Upper lobe of left lung (tissue), 6 donors: ENCODE measurements at places on chromosomes 2 and 18. TPM values are rescaled to one million over a fixed set of nuclear protein-coding genes. Genes with fewer than 3 reads are reported as not detected.

GRCh38 chr2:66275984-66276383, 158.9 kb upstream of the MEIS1 start:
- H3K4me1 ChIP-seq = no peaks in the 10 kb centered on the region
- H3K4me3 ChIP-seq = no peak overlapping the region
- no peak overlapping the region for H3K27ac ChIP-seq
- no peaks in the 10 kb centered on the region for H3K36me3 ChIP-seq

GRCh38 chr2:210599476-210599875, 43.1 kb downstream of the CPS1 start:
- H3K27ac ChIP-seq = no peak overlapping the region
- no peak for DNase-seq

The VPS54 gene
- total RNA-seq = 21.8 TPM

GRCh38 chr2:141508806-141509595, 621.8 kb downstream of the LRP1B start:
- no peaks in the 10 kb centered on the region for H3K36me3 ChIP-seq
- no peak overlapping the region for H3K27ac ChIP-seq
- H3K4me1 ChIP-seq = no peaks in the 10 kb centered on the region
- no peaks in the 10 kb centered on the region for H3K27me3 ChIP-seq
- DNase-seq = no peak

The EVX2 gene
- total RNA-seq = not detected

The TRIM43 gene
- not detected for total RNA-seq

DNA sequence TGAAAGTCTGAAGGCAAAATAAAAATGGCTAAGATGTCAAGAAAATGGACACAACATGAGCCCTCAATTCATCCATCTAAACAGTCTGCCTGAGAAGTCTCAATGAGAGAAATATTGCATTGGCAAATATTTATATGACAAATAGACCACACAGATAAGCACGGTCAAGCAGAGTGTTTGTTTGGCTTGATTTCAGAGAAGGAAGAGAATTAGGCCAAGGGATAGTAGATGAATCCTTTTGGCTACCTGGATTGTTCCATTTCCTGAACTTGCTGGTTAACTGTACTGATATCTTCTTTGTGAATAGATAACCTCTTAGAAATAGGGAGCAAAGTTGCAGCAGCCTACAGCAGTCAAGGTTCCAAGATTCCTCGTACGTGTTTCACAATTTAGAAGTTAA, 129.6 kb downstream of the RBMS1 start:
- no peaks in the 10 kb centered on the region for H3K27me3 ChIP-seq
- no peak overlapping the region for H3K4me3 ChIP-seq
- no peak overlapping the region for H3K27ac ChIP-seq
- H3K36me3 ChIP-seq = no peaks in the 10 kb centered on the region
- peaks cover 49% of the 10 kb centered on the region for H3K4me1 ChIP-seq

The OR6B3 gene
- not detected for total RNA-seq

- H3K4me1 ChIP-seq = no peaks in the 10 kb centered on the region
- H3K27me3 ChIP-seq = no peaks in the 10 kb centered on the region
- H3K27ac ChIP-seq = no peak overlapping the region
- no peaks in the 10 kb centered on the region for H3K36me3 ChIP-seq
- no peak overlapping the region for H3K4me3 ChIP-seq
- DNase-seq = no peak
Observed at GRCh38 chr2:182048088-182048487, 62.4 kb downstream of the PPP1R1C start.

The SKA1 gene
- total RNA-seq = 0.46 TPM
